ENCODE measurements at places on chromosomes 3 and 15. TPM values are rescaled to one million over a fixed set of nuclear protein-coding genes. Genes with fewer than 3 reads are reported as not detected.

ASB14 gene
- 0.15 TPM for polyA plus RNA-seq

RNU6-1 gene
- polyA plus RNA-seq, result not detected

ACSBG1 gene
- polyA plus RNA-seq, result 0.03 TPM

CMTM8 gene
- not detected for polyA plus RNA-seq

ZNF620 gene
- polyA plus RNA-seq, result 0.86 TPM

TLR9 gene
- polyA plus RNA-seq, result 0.11 TPM

CCDC54 gene
- 0.16 TPM for polyA plus RNA-seq

PLIN1 gene
- polyA plus RNA-seq, result not detected

MYO5C gene
- polyA plus RNA-seq, result not detected

IL1RAP gene
- 17.5 TPM for polyA plus RNA-seq

STRIT1 gene
- polyA plus RNA-seq, result not detected

ANKDD1A gene
- polyA plus RNA-seq, result 3.5 TPM

NDN gene
- 76.9 TPM for polyA plus RNA-seq

IMPG2 gene
- not detected for polyA plus RNA-seq

MST1R gene
- polyA plus RNA-seq, result not detected

SAMD7 gene
- not detected for polyA plus RNA-seq

RARRES1 gene
- polyA plus RNA-seq, result 1.0 TPM

AADACL2 gene
- not detected for polyA plus RNA-seq

FILIP1L gene
- 60.9 TPM for polyA plus RNA-seq
